ENCODE measurements at places on chromosomes 5 and 9.

- DNase-seq: no peak
Measured at GRCh38 chr5:174273325-174273724, 227.8 kb downstream of the NSG2 start.

GRCh38 chr5:172769616-172770373, 1.2 kb downstream of the DUSP1 start:
- DNase-seq: no peak

DNA sequence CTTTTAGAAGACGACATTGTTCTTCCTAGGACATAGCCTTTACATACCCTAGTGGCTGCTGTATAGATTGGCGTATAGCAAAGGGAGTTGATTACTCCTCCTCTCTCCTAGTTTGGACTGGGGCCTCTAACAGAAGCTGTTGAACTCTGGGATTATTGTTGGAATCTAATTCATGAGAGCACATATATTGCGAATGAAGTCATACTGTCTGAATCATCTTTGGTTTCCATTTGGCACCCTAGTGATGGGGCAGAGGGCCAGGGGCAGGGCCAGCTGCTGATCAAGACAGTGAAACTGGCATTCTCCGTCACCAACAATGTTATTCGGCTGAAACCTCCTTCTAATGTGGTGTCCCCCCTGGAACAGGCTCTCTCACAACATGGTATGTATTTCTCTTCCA, 40.3 kb downstream of the NUP188 start:
- no peak for DNase-seq

DNA sequence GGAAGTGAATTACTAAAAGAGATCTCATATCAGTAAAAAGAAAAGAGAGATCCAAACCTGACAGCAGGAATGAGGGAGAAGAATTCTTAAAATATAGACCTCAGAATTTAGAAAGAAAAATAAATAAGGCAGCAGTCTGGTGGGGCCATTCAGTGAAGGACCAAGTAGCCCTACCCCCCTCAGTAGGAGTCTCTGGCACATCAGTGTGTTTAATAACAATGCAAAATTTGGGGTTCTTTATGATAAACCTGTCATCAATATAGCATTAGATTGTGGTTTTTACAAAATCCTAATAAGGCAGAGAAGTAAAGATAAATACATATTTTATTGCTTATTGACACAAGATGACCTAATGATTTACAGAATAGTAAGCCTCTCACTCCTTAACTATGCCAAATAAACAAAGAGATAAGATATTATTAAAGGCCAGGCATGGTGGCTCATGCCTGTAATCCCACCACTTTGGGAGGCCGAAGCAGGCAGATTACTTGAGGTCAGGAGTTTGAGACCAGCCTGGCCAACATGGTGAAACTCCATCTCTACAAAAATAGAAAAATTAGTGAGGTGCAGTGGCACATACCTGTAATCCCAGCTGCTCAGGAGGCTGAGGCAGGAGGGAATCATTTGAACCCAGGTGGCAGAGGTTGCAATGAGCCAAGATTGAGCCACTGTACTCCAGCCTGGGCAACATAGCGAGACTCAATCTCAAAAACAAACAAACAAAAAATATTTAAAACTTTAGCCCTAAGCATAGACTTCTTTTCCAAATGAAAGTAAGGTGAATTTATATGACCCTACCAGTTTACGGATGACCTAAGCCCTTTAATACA, 108.6 kb downstream of the BASP1 start:
- no peak for DNase-seq

- no peak for DNase-seq
Measured at GRCh38 chr9:19782005-19782404, 6.8 kb downstream of the SLC24A2 start.

DNA sequence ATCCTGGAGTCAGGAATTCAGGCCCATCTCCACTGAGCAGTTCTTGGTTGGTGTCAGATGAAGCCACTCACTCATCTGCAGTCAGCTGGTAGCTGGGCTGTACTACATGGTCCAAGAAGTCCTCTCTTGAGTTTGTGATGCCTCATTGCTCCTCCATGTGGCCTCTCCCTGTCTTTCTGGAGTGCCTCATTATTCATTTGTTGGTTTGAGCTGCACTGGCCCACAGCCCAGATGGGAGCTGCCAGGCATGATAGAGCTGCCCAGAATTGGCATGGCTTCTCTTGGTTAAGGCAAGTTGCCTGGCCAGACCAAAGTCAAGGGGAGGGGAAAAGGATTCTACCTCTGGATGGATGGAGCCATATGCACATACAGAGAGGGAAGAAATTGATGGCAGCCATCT, 8.0 kb downstream of the PTCD2 start:
- no peak for DNase-seq

- DNase-seq: no peak
Measured at GRCh38 chr5:120124961-120125360, 339.1 kb upstream of the PRR16 start.

DNA sequence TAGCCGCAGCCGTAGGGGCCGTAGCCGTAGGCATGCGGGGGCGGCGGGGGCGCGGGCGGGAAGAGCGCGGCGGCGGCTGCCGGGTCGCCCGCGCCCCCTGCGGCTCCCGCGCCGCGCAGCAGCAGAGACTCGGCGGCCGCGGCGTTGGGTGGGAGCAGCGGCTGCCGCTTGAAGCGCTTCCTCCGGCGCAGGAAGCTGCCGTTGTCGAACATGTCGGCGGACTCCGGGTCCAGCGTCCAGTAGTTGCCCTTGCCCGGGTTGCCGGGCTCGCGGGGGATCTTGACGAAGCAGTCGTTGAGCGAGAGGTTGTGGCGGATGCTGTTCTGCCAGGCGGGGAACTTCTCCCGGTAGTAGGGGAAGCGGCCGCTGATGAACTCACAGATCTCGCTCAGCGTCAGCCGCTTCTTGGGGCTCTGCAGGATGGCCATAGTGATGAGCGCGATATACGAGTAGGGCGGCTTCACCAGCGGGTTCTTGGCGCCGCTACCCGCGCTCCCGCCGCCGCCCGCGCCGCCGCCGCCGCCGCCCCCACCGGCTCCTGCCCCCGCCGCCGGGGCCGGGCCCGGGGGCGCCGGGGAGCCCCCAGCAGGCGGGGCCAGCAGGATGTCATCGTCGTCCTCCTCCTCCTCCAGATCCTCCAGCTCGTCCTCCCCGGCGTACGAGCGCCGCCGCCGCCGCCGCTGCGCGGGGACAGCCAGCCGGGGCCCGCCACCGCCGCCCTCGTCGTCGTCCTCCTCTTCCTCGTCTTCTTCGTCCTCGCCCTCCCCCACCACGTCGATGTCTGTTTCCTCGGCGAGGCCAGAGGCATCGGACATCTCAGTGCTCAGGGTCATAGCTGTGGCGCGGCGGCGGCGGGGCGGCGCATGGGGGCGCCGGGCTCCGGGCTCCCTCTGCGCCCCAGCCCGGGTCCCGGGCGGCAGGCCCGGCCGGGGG, 781 bp downstream of the FOXD1 start:
- no peak for DNase-seq

DNA sequence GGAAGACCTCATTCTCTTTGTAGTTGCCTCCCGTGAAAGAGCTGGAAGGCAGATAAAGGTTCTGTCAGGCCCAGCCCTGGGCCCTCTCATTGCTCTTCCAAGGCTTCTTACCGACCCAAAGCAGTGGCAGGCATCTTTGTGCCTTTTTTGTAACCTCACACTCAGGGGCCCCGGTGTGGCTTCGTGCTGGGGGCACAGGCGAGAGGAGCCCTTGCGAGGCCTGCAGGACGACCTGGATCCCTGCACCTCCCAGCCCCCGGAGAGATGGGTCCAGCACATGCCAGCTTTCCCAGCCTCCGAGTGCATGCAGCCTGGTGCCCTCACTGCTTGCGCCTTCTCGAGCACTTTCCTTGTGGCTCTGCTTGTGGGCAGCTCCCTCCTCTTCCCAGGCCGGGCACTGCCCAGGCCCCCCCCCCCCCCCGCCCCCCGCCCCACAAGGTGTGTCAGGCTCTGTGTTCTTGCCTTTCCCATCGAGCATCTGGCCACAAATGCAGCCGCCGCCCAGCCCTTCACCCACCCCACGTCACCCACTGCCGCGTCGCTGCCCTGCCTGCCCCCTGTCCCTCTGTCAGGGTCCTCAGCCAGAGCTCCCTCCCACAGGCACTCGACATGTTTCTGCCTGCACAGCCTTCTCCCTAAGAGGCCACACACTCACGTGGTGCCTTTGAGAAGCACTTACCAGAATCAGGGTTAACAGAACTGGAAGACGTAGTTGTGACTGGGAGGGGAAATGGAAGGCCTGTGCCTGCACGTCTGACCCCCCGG, 63.7 kb upstream of the CACNA1B start:
- DNase-seq: no peak

GRCh38 chr5:41891066-41891707, 13.0 kb upstream of the RIMOC1 start:
- no peak for DNase-seq

DNA sequence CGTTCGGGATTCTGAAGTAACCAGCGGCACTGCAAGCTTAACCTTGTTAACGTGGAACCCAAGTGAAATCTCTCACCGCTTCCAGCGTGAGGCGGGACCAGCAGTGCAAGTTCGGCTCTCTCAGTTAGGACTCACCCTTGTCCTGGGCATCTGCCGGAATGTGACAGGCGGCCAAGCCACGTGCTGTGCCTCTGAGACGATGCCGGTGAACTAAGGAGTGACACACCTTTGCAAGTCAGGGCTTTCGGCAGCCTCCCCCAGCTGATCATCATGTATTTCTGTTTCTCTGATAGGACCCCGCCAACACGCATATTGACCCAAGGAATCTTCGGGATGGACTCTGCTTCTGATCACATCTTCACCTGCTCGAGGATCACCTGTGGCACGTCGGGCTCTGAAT, 415.0 kb upstream of the IRX1 start:
- DNase-seq: no peak

GRCh38 chr5:104793031-104793754, 1230.6 kb upstream of the NUDT12 start:
- DNase-seq: no peak

DNA sequence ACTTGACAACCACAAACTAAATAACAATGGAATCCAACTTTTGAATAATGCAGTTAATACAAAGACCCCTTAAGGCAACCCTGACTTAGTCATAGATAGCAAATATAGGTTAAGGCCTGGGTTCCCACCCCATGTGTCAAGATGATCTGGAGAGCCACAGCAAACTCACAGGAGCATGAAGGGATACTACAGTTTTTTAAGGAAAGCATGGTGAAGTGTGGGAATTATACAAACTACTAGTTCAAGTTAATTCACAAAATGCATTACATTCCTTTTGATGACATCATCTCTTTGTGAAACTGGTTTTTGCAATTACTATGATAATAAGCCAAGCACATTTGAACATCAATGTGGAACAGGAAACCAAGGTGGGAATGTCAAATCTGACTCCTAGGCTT, 50.6 kb downstream of the LHFPL2 start:
- no peak for DNase-seq

- no peak for DNase-seq
Measured at GRCh38 chr5:160359816-160360215, 10.6 kb downstream of the C1QTNF2 start.

DNA sequence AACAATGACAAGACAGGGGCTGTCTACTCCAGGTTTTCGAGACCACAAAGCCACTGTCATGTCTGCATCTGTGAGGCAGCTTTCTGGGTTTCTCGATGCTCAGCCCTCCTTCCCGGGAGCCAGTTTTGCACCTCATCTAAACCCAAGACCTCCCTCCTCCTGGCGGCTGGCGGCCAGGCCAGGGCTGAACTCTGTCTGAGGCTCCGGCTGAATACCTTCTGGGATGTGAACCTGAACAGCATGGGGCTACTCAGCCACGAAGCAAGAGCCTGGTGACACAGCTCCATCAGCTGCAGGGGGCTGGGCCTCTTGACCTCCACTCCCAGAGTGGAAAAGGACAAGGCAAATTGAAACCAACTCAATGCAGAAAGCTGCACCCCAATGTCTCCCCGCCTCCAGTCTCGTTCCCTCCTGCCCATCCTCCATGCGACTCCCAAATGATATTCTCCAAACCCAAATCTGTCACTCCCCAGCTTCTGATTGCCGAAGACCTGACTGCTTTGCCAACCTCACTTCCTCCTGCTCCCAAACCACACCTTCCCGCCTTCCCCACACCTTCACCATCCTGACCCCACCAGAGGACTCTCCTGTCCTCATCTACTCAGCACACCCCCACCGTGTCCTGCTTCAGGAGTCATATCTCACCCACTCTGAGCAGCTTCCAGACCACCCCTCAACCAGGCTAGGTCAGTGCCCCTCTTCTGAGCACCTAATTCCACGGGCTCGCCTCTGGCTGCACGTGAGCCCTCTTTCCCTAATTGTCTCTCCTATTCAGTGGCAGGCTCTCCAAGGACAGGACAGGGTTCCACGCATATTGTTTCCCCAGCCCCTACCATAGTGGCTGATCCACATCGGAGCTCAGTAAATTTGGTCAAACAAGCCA, 4.5 kb downstream of the ANKS6 start:
- no peak for DNase-seq

- DNase-seq: no peak
Measured at GRCh38 chr9:18979367-18979766, 53.6 kb downstream of the SAXO1 start.

DNA sequence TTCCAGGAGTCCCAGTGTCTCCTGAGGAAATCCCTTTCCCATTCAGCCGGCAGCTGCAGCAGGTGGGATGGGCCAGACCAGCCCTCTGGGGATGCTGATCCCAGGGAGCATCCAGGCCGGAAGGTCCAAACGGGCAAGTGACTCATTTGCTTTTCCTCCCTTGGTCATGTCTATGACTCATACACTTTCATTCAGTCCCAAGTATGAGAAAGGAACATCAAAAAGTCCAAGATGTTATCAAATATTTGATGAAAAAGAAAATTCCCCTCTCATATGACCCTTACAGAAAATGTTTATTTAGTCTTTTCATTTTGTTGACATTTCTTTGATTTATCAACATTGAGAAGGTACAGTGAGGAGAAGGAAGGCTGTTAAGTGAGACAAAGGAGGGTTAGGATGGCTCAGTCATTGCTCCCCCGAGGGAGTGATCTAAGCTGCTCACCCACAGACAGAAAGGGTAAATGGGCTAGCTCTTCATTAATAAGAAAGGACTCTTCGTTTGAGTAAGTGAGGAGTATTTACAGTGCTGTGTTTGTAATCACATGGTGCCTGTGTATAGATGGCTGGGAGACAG, 117.6 kb upstream of the ANKRD55 start:
- DNase-seq: no peak

GRCh38 chr5:84688566-84688965, 303.9 kb upstream of the EDIL3 start:
- no peak for DNase-seq

- no peak for DNase-seq
Measured at GRCh38 chr9:98678244-98678842, 30.4 kb downstream of the GABBR2 start.

DNA sequence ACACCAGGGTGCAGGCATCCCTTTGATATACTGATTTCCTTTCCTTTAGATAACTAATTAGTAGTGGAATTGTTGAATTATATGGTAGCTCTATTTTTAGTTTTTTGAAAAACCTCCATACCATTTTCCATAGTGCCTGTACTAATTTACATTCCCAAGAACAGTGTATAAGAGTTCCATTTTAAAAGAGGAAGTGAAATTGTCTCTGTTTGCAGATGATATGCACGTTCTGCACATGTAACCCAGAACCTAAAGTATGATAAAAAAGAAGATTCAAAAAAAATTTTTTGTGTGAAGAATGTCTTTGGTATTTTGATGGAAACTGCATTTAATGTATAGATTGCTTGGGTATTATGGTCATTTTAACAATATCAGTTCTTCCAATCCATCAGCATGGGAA, 424.0 kb upstream of the CCNH start:
- no peak for DNase-seq

- DNase-seq: no peak
Measured at GRCh38 chr5:126449751-126450271, 26.6 kb downstream of the GRAMD2B start.

- no peak for DNase-seq
Measured at GRCh38 chr9:122118343-122119165, 25.4 kb upstream of the TTLL11 start.

GRCh38 chr9:79264511-79265355, 307.0 kb upstream of the TLE4 start:
- DNase-seq: no peak
